K562 (cell line): ENCODE measurements at places on chromosomes 2 and 18. TPM values are rescaled to one million over a fixed set of nuclear protein-coding genes. Genes with fewer than 3 reads are reported as not detected.

The PCGF1 gene
- total RNA-seq, result 27.3 and 33.6 TPM in 2 replicates

The TXNL1 gene
- 65.4 and 65.7 TPM in 2 replicates for total RNA-seq

The SIGLEC15 gene
- not detected in 2 replicates for total RNA-seq

The RAB11FIP5 gene
- total RNA-seq, result 8.6 and 9.1 TPM in 2 replicates

The TMEM178A gene
- not detected in 2 replicates for total RNA-seq

The SYT4 gene
- total RNA-seq, result not detected in 2 replicates

The LRRC30 gene
- not detected in 2 replicates for total RNA-seq

The HJURP gene
- 43.6 and 46.4 TPM in 2 replicates for total RNA-seq

The BOK gene
- total RNA-seq, result 2.6 and 3.3 TPM in 2 replicates

The MAP2 gene
- total RNA-seq, result 0.04 and 0.13 TPM in 2 replicates

The IL1RL2 gene
- not detected in 2 replicates for total RNA-seq

The CAVIN2 gene
- 70.5 and 74.6 TPM in 2 replicates for total RNA-seq

The LRATD1 gene
- 6.5 and 7.3 TPM in 2 replicates for total RNA-seq

The UPP2 gene
- not detected in 2 replicates for total RNA-seq

The NXPH2 gene
- total RNA-seq, result not detected in 2 replicates

The CEP192 gene
- 35.8 and 41.6 TPM in 2 replicates for total RNA-seq

The PRKD3 gene
- 17.7 and 20.7 TPM in 2 replicates for total RNA-seq

The LCT gene
- 0.04 TPM in 1 of 2 replicates, not detected in the other for total RNA-seq

The CD8B2 gene
- total RNA-seq, result not detected in 2 replicates

The ZNF396 gene
- 1.2 and 2.0 TPM in 2 replicates for total RNA-seq

The CDH2 gene
- 0.04 and 0.09 TPM in 2 replicates for total RNA-seq

The EGR4 gene
- total RNA-seq, result not detected in 2 replicates

The FAM124B gene
- 7.4 and 7.6 TPM in 2 replicates for total RNA-seq

The MC5R gene
- total RNA-seq, result not detected in 2 replicates
